ENCODE measurements at places on chromosomes 2 and 18.

DNA sequence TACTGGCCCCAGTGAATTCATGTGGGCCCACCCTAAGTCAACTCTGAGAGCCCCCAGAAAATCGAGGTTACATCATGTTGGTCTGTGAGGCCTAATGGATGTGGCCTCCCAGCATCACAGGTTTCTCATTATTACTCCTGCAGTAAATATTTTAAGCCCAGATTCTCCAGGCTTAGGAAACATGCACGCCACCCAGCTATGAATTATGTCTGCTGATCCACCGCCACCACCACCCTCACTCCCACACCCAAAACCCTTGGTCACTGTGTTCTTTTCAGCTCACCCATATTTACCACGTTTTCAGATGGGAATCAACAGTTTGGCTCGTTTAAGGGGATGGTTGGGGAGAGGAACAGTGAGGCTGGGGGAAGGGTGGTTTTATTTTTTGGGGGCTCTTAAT is 128.6 kb downstream of the NCK2 start:
- DNase-seq: no peak

DNA sequence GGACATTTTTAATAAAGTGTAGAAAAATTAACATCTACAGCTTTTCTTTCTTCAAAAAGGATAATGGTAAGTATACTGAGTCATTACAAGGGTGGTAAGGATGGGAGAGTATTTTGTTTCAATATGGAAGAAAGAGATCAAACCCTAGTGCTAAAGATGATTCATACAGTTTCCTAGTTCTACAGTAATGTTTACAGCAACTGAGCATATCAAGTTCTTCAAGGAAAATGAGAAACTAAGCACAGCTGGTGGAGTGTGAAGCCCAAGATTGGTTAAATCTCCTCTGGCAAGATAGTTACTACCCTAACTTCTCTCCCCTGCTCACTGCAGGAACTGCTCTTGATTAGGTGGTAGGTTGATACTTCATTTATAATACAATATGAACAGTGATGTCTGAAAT is 467.5 kb downstream of the XIRP2 start:
- DNase-seq: no peak

DNA sequence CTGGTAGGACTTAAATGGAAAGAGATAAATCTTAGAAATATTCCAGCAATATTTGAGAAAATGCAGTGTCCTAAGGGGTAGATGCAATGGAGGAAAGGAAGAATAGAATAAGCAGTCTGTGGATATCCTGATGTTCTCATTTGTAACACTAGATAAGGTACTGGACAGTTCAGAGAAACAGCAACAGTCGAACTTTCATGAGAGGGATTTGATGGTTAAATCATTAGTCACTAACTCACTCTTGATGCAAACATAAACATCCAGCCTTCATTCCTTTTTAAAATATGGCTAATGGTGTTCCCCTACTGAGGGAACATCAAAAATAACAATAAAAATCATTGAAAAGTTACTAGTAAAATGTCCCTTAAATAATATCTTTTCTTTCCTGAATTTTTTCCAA is 211.4 kb upstream of the SLC39A10 start:
- DNase-seq: no peak

- DNase-seq: no peak
Observed at GRCh38 chr2:39511219-39511604, 74.1 kb upstream of the MAP4K3 start.

- DNase-seq: no peak
Observed at GRCh38 chr2:9001778-9002177, 1.7 kb downstream of the MBOAT2 start.

DNA sequence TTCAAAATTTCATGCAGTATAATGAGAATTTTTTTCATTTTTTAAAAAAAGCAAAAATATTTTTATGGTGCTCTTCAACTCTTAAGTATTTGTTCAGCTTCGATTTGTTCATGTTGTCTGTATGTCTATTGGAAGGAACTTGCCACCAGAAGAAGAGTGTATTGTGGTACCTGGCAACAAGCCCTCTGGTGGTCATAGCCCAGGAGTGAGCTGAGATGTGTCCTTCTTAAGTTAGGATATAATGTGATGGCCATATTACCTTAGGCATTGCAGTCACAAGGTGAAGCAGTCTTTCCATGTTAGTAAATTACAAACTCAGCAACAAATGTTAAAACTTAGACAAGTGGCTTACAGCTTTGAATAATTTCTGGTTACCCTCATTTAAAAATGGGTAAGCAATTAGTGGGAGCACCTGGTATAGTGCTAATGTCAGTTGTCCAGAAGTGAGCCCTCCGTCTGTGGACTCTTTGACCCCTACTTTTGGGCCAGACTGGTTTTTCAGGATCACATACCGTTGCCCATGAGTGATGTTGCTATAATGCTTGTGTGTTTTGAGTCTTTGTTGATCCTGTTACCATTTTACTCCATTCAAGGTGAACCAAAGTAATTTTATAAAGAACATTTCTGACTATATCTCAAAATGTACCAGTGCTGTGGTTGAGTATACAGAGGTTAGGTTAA is 57.4 kb downstream of the MYO1B start:
- DNase-seq: peak; percentile 23

- no peak for DNase-seq
Observed at GRCh38 chr2:81195774-81196382, 891.3 kb upstream of the LRRTM1 start.

DNA sequence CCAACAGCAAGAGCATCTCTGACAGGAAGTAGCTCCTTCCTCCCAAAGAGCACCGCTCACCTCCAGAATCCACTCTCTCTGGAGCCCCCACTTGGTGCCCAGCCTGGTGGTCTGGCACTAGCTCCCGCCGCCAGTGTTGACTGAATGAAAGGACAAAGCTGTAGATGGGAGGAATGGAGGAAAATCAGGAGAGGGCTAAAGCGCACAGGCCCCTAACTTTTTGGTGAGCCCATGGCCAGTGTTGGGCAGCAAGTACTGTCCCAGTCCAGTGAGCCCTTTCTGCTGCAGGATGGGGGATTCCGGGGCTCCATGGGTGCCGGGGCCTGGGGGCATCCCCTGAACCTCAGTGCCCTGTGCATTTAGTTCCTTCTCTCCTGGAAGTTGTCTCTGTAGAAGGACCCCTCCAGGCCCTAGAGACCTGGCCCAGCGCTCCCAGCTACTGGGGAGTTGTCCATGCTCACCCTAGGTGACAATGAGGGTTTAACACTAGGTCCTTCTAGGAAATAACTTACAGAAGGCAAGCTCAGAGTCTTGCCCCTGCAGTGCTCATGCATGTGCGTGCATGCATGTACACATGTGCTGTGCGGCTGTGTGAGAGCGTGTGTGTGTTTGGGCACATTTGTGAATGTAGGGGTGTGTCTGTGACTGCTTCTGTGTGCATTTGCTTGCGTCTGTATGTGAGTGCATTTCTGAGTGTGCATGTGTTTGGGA is 33.6 kb downstream of the GLI2 start:
- DNase-seq: no peak

- no peak for DNase-seq
Observed at GRCh38 chr2:112623913-112624777, 21.6 kb upstream of the SLC20A1 start.

- no peak for DNase-seq
Observed at GRCh38 chr2:195535911-195536522, 121.0 kb upstream of the SLC39A10 start.

GRCh38 chr2:100615471-100615870 is 52.7 kb downstream of the PDCL3 start:
- no peak for DNase-seq

DNA sequence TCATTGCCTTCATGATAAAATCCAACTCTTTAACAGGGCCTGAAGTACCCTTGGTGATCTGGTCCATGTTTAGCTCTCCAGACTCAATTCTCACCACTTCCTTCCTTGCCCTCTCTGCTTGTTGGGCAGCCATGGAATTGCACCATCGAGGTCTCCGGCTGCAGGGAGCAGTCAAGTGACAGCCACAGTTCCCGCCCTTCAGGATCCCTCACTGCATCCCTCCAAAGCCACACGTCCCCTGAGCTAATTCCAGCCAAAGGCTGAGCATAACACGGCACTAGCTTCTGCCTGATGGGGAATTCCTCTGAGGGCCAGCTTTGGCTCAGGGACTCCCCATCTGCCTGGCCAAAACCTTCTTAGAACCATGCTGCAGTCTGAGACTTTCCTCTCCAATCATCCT is 47.4 kb upstream of the SLC1A4 start:
- DNase-seq: no peak

- no peak for DNase-seq
Observed at GRCh38 chr18:23066060-23066459, 69.2 kb upstream of the CABLES1 start.

- no peak for DNase-seq
Observed at GRCh38 chr2:241053576-241054251, 48.4 kb downstream of the MTERF4 start.

GRCh38 chr2:129056309-129056958 is 737.8 kb upstream of the HS6ST1 start:
- DNase-seq: no peak

DNA sequence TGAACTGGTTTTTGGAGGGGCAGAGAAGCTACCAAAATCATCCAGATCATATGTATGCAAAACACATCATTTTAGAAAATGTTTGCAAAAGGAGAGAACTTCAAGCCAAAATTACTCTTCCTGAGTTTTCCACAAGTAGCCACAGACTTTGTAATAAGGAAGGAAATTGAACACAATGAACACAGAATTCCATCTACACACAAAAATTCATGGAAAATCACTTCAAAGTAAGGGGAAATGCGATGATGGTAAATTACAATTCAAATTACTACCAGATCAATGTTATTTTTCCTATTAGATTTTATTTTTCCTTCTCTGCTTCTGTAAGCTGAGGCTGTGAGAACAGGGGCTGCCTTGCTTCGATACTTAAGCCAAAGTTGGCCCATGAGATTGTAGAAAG is 172.1 kb upstream of the ARL4C start:
- DNase-seq: no peak

GRCh38 chr2:2782007-2782406 is 450.9 kb upstream of the MYT1L start:
- DNase-seq: no peak

GRCh38 chr18:41875094-41875780 is 79.8 kb upstream of the PIK3C3 start:
- DNase-seq: no peak

- DNase-seq: peak; percentile 98
Observed at GRCh38 chr2:172102391-172103359, at the start of gene DLX2. Gene DLX2 (minus strand): TSS chr2:172102900. CDS start chr2:172102538, 362 bp downstream.

GRCh38 chr2:68819556-68819955 is 51.6 kb downstream of the BMP10 start:
- DNase-seq: no peak

- DNase-seq: no peak
Observed at GRCh38 chr2:147665105-147665504, 179.7 kb upstream of the ACVR2A start.
